ENCODE measurements at places on chromosomes 11 and 22. TPM values are rescaled to one million over a fixed set of nuclear protein-coding genes. Genes with fewer than 3 reads are reported as not detected.

The HBG1 gene
- total RNA-seq = 6.4 TPM

The TSPAN18 gene
- total RNA-seq = 59.1 TPM

The OR52N4 gene
- total RNA-seq = 3.8 TPM

The KCNK4 gene
- total RNA-seq = 0.33 TPM

The TMEM218 gene
- total RNA-seq = 10.3 TPM

DNA sequence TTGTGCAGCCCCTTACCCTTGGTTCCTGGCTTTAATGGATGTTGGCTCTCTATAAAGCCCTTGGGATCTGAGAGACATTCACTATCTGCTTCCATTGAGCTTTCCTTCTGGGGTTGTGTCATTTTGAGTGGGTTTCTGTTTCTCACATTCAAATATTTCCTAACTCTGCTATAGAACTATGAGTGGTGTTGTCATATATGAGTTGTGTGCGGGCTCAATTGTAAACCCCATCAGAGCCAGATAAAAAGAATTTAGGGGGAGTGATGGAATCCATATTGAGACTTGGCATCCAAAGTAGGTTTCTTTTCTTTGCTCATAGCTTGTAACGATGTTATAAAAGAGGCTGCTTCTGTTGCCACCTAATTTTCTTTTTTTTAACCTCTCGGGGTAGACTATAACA, 41.8 kb upstream of the SPON1 start:
- no peak overlapping the region for H3K27ac ChIP-seq
- H3K4me1 ChIP-seq = peaks cover 36% of the 10 kb centered on the region
- H3K36me3 ChIP-seq = no peaks in the 10 kb centered on the region
- H3K4me3 ChIP-seq = no peak overlapping the region

- H3K27ac ChIP-seq = no peak overlapping the region
- H3K27me3 ChIP-seq = no peaks in the 10 kb centered on the region
- H3K4me3 ChIP-seq = peak overlapping the region; percentile 34
- peaks cover 10% of the 10 kb centered on the region for H3K4me1 ChIP-seq
These were observed 25.5 kb downstream of the SCGB1A1 start for GRCh38 chr11:62444236-62444833.

- no peaks in the 10 kb centered on the region for H3K36me3 ChIP-seq
These were observed 1153.0 kb upstream of the TENM4 start for GRCh38 chr11:80593648-80594374.

DNA sequence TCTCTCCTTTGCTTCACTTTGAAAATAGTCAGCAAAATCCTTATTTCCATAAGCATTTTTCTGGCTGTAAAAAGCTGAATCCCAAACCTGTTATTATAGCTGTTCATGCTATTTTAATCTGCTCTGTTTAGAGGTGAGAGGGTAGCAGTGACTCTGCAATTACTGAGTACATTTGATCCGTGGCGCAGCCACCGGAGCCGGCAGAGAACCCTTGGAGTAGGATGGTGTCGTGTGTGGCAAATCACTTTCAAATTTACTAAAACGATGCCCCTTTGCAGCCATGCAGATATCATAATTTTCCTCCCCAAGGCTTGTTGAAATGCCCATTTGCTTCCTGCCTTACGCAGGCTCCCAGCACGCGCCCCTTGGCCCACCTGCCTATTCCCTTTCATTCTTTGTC, 69.6 kb downstream of the ZBTB16 start:
- H3K4me3 ChIP-seq = no peak overlapping the region
- DNase-seq = no peak
- no peaks in the 10 kb centered on the region for H3K36me3 ChIP-seq
- H3K4me1 ChIP-seq = no peaks in the 10 kb centered on the region
- H3K27ac ChIP-seq = no peak overlapping the region

DNA sequence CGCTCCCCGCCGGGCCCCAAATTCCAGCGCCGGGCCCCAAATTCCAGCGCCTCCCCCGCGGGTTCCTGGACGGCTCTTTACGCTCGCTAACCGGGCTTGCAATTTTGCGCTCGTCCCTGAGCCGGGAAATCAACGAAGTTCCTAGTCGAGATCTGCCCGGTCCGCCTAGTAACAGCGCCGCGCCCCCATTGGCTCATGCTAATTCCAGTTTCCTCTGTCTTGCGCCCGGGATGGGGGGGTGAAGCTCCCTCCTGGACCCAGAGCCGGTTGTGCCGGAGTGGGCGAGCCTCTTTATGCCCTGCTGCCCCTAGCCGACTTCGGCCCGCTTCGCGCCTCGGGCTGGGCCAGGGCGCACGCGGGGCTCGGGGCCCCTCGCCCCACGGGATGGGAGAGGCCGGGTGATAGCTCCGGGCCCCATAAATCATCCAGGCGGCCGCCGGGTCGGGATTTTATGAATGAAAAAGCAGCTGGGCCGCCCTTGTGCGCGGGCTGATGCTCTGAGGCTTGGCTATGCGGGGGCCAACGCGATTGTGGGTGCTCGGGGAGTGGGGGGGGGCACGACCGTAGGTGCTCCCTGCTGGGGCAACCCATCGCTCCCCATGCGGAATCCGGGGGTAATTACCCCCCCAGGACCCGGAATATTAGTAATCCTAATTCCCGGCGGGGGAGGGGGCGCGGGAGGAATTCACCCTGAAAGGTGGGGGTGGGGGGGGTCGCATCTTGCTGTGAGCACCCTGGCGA, 1.8 kb upstream of the CCND1 start:
- peak overlapping the region; percentile 51 for H3K4me3 ChIP-seq
- no peak for DNase-seq
- H3K27ac ChIP-seq = no peak overlapping the region
- peaks cover 10% of the 10 kb centered on the region for H3K27me3 ChIP-seq
- H3K4me1 ChIP-seq = peaks cover 61% of the 10 kb centered on the region
- H3K36me3 ChIP-seq = no peaks in the 10 kb centered on the region

DNA sequence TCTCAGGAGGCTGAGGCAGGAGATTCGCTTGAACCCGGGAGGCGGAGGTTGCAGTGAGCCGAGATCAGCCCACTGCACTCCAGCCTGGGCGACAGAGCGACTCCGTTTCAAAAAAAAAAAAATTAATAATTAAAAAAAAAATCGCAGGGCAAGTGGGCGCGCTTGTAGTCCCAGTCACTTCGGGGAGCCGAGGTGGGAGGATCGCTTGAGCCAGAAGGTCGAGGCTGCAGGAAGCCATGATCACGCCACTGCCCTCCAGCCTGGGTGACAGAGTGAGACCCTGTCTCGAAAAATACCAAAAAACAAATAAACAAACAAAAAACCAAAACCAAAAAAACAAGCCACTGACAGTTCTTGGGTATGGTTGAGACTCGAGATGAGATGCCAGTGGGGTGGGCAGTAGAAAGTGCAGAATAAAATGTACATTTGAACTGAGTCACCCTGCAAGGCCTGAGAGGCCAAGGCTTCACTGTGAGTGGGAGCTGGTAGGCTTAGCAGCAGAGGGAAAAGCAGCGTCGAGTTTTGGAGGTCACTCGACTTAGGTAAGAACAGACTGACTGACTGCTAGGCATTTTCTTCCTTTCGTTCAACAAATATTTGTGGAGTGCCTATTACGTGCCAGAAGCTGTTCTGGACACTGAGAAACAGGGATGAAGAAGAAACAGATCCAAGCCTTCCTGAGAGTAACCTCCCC, 635 bp upstream of the LDHA start:
- H3K4me1 ChIP-seq = peaks cover 33% of the 10 kb centered on the region
- H3K27me3 ChIP-seq = no peaks in the 10 kb centered on the region
- peak overlapping the region; percentile 65 for H3K27ac ChIP-seq
- H3K4me3 ChIP-seq = peak overlapping the region; percentile 14
- H3K36me3 ChIP-seq = peaks cover 17% of the 10 kb centered on the region
- DNase-seq = no peak

DNA sequence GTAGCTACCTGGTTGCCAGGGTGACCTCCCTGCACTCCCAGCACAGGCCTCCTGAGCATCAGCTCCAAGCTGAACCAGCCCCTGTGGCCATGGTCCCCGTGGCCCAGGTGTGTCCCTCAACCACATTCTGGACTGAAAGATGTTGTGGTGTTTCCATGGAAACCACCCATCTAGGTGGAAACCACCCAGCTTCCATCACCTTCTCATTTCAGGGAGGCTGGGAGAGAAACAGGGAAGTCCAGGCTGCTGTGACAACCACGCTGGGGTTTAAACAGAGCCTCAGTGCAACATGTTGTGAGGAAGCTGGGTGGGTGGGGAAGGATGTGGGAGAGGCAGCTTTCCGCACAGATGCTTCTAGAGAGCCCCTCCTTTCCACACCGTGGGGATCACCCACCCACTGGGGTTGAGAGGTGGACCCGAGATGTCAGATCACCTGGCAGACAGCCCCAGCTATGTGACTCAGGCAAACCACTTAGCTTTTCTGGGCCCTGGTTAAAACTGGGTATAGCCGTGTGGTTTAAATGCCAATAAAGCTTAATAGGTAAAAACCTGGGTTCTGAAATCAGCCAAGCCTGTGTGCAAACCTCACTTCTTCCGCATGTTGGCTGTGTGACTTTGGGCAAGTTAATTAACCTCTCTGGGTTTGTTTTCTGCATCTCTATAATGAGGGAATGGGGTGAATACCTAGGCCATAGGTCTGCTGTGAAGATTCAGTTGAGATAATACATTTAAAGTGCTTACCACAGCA, 46.4 kb downstream of the CD82 start:
- DNase-seq = peak; percentile 59
- H3K27me3 ChIP-seq = no peaks in the 10 kb centered on the region
- H3K27ac ChIP-seq = peak overlapping the region; percentile 83
- no peak overlapping the region for H3K4me3 ChIP-seq
- H3K36me3 ChIP-seq = peaks cover 22% of the 10 kb centered on the region

GRCh38 chr22:39148727-39149535, 3.5 kb downstream of the CBX7 start:
- peaks cover 18% of the 10 kb centered on the region for H3K36me3 ChIP-seq
- H3K4me3 ChIP-seq = no peak overlapping the region
- H3K4me1 ChIP-seq = peaks cover 10% of the 10 kb centered on the region
- H3K27me3 ChIP-seq = peaks cover 4% of the 10 kb centered on the region

GRCh38 chr22:20980523-20980922, 1.6 kb upstream of the LZTR1 start:
- peaks cover 4% of the 10 kb centered on the region for H3K36me3 ChIP-seq
- no peak for DNase-seq
- peaks cover 5% of the 10 kb centered on the region for H3K4me1 ChIP-seq
- peaks cover 31% of the 10 kb centered on the region for H3K27me3 ChIP-seq
- no peak overlapping the region for H3K4me3 ChIP-seq

DNA sequence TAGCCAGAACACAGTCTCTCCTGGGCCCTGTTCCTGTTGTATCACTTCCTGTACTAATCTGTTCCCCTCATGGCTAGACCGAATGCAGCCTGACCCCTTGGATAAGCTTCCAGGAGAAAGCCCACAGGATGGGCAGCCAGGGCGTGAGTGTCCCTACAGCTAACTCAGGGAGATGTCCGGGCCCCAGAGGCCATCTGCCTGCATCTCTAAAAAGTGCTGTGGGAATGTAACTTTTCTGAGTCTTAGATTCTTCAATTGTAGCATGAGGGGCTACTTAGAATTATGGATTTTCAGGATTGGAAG, 7.7 kb upstream of the MALAT1 start:
- H3K27ac ChIP-seq = no peak overlapping the region
- H3K4me1 ChIP-seq = peaks cover 7% of the 10 kb centered on the region
- H3K36me3 ChIP-seq = no peaks in the 10 kb centered on the region
- no peaks in the 10 kb centered on the region for H3K27me3 ChIP-seq
- DNase-seq = no peak
- H3K4me3 ChIP-seq = no peak overlapping the region

GRCh38 chr11:114073828-114074381, 14.4 kb downstream of the ZBTB16 start:
- H3K36me3 ChIP-seq = no peaks in the 10 kb centered on the region
- peaks cover 54% of the 10 kb centered on the region for H3K4me1 ChIP-seq
- peak; percentile 28 for DNase-seq
- no peak overlapping the region for H3K4me3 ChIP-seq
- H3K27me3 ChIP-seq = no peaks in the 10 kb centered on the region

GRCh38 chr11:62242021-62242420, at the start of gene SCGB1D2:
Gene SCGB1D2, plus strand, starts transcription at chr11:62242239. Its CDS starts 69 bp downstream, at chr11:62242308.
- no peak for DNase-seq
- H3K27ac ChIP-seq = no peak within 1 kb of the TSS
- H3K36me3 ChIP-seq = no peaks in the 10 kb centered on the region

DNA sequence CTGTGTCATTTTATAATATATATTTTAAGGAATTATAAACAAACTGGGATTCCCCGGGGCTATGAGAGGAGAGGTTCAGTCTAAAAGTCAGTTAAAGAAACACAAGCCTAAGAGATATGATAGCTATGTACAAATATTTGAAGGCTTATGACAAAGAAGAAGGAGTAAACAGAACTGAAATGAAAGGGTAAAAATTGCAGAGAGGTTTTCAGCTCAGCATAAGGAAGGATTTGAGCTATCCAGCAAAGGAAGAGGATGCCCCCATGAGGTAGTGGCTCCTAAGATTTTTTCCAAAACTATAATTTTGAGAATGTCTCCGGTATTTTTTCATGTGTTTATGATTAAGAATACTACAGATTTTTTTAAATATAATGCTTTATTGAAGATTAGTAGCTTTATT, 57.9 kb upstream of the ANGPTL5 start:
- no peak for DNase-seq
- H3K36me3 ChIP-seq = no peaks in the 10 kb centered on the region
- no peaks in the 10 kb centered on the region for H3K27me3 ChIP-seq
- H3K27ac ChIP-seq = no peak overlapping the region

GRCh38 chr22:46373921-46374662, 38.6 kb downstream of the TRMU start:
- peak; percentile 20 for DNase-seq
- H3K36me3 ChIP-seq = no peaks in the 10 kb centered on the region
- H3K27ac ChIP-seq = peak overlapping the region; percentile 41
- peaks cover 61% of the 10 kb centered on the region for H3K4me1 ChIP-seq
- H3K27me3 ChIP-seq = no peaks in the 10 kb centered on the region

Measured in T-cell (primary cell).